ENCODE measurements at places on chromosomes 16 and 17.

- no peak for DNase-seq
These were observed 223.8 kb downstream of the IRF8 start for GRCh38 chr16:86122681-86123342.

- no peak for DNase-seq
These were observed 52.8 kb downstream of the CDH11 start for GRCh38 chr16:65069065-65069464.

DNA sequence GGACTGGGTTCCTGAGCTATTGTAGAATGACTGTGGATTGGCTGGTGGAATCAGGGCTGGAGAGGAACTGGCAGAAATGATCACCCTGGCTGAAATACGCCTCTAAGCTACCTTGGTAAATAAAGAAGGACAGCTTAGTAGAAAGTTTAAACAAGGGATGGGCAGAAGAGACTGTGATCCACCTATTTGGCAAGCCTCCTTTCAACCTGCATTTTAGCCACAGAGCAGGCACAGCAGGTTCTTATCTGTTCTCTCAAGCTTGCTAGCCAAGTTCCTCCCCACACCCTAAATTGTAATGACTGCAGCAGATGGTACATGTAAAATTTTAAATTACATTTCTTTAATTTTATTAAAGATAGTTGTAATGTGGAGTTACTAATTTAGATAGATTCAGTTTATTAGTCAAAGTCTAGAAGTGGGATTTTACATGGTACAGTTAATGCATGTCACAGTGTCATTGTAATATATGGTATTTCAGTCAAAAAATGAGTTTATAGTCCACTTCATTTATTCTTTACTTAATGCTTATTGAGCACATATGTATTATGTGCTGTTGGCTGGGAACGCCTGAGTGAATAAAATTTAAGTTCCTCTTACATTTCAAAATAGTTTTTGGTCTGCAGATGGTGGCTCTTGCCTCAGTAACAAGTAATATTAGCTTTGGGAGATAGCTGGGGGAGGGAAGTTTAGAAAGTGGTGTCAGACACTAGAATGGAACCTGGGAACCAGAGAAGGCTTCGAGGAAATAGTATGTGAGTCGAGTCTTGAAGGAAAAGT is 11.2 kb downstream of the EPN2 start:
- DNase-seq = no peak

GRCh38 chr17:9456330-9456729 is 119.3 kb downstream of the STX8 start:
- DNase-seq = no peak

DNA sequence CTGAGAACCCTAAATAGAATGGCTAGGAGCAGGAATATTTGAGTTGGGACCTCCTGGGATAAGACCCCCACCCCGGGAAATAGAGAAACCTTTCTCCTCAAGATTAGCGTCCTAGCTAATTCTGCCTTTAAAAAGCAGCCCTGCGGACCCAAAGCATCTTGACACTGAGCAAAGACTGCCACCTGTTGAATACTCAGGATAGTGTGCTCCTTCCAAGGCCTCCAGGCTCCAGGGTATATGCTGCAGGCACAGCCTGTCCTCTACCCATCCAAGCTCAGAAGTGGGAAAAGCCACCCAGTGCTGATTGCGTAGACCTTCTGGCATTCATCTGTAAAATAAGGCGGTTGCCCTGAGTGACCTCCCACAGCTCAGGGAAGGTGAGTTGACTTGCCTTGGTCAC is 456.2 kb upstream of the DYNLRB2 start:
- no peak for DNase-seq

- no peak for DNase-seq
These were observed 466 bp downstream of the WDR90 start for GRCh38 chr16:649631-650030.

GRCh38 chr16:734208-734980 is 6.4 kb downstream of the CIAO3 start:
- no peak for DNase-seq

DNA sequence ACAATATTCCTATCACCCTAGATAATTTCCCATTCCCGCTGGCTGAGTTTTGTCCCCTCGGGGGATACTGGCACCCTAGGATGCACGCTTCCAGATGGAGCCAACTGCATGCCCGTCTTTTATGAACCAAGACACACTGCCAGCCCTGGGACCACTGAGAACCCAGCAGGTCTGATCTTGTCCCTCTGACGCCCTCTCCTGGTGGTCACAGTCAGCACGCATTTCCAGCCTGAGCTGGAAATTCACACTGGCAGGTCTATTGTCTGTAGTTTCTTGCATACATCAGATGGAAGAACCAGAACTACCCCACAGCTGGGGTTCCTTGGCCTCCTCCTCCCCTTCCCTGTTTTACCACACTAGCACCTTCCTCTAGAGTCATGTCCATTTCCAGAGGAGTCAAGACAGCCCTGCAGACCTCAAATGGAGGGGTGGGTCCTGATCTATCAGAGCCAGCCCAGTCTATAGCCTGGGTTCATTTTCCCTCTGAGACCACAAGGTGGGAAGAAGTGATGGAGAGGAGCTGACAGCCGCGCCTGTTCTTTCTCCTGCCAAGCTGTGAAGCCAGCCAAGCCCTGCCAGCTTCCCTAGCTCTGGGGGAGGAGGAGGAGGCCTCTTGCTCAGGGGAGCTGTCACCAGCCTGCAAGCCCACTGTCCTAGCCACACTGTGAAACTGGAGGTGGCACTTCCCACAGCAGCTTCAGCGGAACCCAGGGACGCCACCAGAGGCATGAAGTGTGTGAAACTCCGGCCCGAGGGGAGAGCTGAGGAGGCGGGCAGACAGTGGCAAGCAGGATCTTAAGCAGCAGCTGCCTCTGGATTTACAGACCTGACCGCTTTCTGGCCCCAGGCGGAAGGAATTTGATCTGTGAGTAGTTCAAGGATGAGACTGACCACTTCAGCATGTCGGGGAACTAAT is 29.3 kb downstream of the MXRA7 start:
- peak; percentile 49 for DNase-seq

- no peak for DNase-seq
These were observed 59.6 kb upstream of the CACNG5 start for GRCh38 chr17:66775271-66775670.

GRCh38 chr17:30579610-30580315 is 102.6 kb downstream of the GOSR1 start:
- DNase-seq = no peak

DNA sequence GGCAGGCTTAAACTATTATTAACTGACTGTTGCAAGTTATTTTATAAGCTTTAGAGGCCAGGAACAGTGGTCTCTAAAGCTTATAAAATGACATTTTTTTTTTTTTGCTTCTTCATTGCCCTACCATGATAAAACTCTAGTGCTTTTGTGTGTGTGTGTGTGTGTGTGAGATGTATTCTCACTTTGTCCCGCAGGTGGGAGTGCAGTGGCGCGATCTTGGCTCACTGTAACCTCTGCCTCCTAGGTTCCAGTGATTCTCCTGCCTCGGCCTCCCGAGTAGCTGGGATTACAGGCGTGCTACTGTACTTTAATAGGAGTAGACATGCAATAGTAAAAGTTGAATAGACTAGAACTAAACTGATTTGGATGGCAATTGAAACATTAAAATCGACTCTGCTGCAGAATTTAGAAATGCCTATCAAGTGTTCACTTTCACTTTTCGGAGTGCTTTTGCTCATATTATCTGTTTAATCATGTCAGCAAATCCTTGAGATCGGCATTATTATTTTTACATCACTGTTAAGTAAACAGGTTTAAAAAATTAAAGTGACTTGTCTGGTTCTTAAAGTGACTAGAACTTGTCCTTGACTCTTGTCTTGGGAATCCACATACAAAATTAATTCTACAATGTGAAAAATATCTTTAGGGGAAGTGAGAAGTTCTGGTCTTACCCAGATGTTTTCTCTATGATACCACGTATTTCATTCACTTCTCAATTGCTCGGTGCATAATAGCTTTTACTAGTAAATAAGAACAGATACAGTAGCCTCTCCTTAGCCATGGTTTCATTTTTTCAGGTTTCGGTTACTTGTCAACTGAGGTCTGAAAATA is 8.4 kb upstream of the PCTP start:
- DNase-seq = no peak

GRCh38 chr16:11350921-11351335 is 5.7 kb downstream of the RMI2 start:
- DNase-seq = no peak

DNA sequence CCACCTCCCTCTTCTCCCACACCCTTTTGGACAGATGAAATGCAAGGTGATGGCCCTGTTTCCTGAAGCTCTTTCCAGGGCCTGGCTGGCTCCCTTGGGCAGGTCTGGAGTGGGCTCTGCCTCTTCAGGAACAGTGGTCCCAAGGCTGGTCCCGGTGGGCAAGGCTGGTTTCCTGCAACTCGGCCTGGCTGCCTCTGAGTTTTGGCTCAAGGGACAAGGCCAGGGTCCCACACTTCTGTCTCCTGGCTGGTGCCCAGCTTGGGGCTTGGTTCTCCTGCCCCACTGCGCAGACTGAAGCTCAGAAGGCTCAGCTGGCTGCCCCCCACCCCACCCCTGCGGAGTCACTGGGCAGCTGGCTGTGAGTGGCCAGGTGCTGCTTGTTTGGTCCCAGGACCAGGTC is 3.8 kb upstream of the ACTG1 start:
- no peak for DNase-seq

- DNase-seq = no peak
These were observed 26.2 kb upstream of the CORO1A start for GRCh38 chr16:30157214-30157613.

- no peak for DNase-seq
These were observed 4.9 kb downstream of the RUNDC1 start for GRCh38 chr17:42985225-42985624.

GRCh38 chr17:79874329-79874981 is 35.2 kb upstream of the CBX4 start:
- DNase-seq = no peak

DNA sequence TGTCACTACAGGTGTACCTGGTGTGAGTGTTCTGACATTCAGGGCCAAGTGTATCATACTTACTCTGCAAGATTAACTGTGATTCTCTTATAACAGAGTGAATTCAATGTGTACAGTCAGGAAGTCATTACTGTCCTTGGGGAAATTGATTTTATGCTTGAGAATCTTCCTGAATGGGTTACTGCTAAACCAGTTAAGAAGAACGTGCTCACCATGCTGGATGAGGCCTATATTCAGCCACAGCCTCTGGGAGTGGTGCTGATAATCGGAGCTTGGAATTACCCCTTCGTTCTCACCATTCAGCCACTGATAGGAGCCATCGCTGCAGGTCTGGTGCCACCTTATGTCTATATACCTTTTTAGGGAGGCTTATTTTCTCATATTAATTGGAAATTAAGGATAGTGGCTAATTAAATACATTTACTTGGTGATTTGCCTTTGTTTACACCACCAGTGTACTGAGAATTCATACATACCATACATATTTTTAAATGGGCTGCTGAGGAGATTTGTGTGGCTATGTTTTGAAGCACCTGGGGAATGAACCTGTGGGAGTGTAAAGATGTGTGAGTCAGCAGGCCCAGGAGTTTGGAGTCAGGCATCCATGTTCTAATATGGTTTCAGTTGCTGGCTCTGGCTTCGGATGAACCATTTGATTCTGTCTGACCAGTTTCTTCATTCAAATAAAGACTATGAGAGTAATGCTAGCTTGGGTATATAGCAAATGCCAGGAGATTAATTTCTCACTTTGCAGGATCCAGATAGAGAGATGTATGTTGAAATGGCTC is 3.1 kb downstream of the ALDH3A2 start:
- no peak for DNase-seq

DNA sequence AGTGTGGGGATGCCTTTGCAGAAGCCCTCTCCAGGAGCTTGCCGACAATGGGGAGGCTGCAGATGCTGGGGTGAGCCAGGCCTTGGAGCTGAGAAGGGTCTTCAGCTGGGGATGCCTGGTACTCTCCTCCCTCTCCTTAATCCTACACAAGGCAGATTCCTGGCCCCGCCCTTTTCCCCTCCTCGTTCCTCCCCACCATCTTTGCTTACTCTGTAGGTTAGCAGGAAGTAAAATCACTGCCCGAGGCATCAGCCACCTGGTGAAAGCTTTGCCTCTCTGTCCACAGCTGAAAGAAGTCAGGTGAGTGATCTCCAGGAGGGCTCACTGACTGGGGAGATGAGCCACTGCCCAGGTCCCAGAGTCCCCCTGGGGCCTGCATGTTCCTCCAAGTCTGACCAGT is 38.7 kb downstream of the NLRC5 start:
- DNase-seq = no peak

DNA sequence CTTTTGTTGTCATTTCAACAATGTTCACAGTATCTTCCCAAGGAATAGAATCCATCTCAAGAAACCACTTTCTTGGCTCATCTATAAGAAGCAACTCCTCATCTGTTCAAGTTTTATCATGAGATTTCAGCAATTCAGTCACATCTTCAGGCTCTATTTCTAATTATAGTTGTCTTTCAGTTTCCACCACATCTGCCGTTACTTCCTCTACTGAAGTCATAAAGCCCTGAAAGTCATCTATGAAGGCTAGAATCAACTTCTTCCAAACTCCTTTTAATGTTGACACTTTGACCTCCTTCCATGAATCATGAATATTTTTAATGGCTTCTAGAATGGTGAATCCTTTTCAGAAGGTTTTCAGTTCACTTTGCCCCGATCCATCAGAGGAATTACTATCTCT is 102.1 kb downstream of the CDH13 start:
- no peak for DNase-seq

GRCh38 chr17:9729034-9729650 is 62.2 kb downstream of the DHRS7C start:
- DNase-seq = no peak

DNA sequence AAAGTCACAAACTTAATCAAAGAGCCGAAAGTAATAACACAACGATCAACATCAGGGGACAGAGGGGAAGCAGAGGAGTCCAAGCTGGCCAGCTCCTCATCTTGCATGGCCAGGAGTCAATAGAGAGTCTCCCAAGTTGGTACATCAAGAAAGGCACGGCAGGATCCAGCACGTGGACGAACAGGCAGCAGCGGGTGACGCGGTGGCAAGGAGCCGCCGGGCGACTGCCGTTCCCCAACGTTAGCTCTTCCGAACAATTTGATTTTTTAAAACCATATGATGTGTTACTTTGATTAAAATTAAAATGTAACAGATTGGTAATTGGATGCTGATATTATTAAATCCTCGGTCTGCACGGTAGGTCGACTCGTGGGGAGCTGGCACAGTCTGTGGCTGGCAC is 81.8 kb upstream of the DOC2B start:
- DNase-seq = no peak

- DNase-seq = peak; percentile 38
These were observed 57.3 kb upstream of the CCL1 start for GRCh38 chr17:34420254-34420766.

- no peak for DNase-seq
These were observed 45.1 kb downstream of the SOCS3 start for GRCh38 chr17:78314683-78315354.

- no peak for DNase-seq
These were observed 786.1 kb downstream of the KCNJ2 start for GRCh38 chr17:70955441-70955840.

- DNase-seq = no peak
These were observed 499.8 kb downstream of the KCNJ2 start for GRCh38 chr17:70668938-70669778.

- no peak for DNase-seq
These were observed 1.4 kb upstream of the CYB561 start for GRCh38 chr17:63447471-63448009.

GRCh38 chr16:88638323-88639230 is at the start of gene IL17C:
TSS of gene IL17C (plus strand) at chr16:88638572. CDS start at chr16:88638642, 70 bp downstream.
- no peak for DNase-seq
